Stimulated activated CD8-positive, alpha-beta memory T cell treated with anti-CD3 and anti-CD28 coated beads, Interleukin-15, amount 100 ng/mL, for 1 hour (primary cell): ENCODE measurements at places on chromosomes 3 and 15.

DNA sequence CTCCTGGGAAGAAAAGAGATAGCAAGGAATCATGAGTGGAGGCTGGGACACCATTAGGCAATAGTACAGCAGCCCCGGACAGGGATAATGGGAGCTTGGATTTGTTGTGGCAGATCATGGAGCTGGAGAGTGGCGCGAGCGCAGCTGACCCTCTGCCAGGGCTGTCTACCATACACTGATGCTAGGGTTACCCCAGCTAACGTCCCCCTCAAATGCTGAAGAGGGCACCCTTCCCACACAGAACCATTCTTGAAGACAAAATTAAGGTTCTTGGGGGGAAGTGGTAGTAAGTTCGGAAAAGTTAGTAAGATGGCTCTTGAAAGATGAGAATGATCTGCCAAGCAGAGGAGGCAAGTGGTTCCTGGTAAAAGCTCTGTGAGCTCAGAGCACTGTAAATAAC, 61.1 kb downstream of the ST3GAL6 start:
- no peak for DNase-seq

- no peak for DNase-seq
These were observed 1.2 kb downstream of the UROC1 start for GRCh38 chr3:126516152-126516935.

GRCh38 chr3:125120379-125121122, 64.8 kb upstream of the HEG1 start:
- no peak for DNase-seq

- no peak for DNase-seq
These were observed 75.2 kb downstream of the FMN1 start for GRCh38 chr15:33119273-33119672.

GRCh38 chr3:187264021-187264420, 27.5 kb downstream of the MASP1 start:
- DNase-seq: no peak

- no peak for DNase-seq
These were observed 7.5 kb upstream of the IL5RA start for GRCh38 chr3:3117651-3118050.

DNA sequence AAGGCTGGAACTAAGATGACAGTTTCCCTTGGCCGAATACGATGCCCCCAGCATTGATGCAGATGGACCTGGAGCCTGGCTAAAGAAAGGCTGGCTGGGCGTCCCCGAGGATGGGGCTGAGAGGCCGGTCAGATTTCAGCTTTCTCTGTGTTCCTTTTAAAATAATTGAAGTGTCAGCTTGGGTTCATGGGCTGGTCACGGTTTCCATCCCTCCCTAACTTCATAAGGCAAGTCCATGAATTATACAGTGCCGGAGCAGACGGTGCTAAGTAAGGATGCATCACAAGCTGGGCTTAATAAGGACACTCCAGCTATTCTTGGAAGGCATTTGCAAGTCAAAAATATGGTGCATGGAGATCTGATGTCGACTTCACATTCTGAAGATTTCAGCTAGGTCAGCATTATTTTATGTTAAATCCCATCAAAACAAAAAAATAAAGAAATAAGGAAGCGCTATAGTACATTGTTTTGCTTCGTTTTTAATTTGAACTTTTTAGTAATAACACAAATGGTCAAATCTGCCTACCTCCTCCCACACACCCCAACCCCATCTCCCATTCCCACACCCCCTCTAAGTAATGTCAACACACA, 220.8 kb downstream of the RPLP1 start:
- no peak for DNase-seq

DNA sequence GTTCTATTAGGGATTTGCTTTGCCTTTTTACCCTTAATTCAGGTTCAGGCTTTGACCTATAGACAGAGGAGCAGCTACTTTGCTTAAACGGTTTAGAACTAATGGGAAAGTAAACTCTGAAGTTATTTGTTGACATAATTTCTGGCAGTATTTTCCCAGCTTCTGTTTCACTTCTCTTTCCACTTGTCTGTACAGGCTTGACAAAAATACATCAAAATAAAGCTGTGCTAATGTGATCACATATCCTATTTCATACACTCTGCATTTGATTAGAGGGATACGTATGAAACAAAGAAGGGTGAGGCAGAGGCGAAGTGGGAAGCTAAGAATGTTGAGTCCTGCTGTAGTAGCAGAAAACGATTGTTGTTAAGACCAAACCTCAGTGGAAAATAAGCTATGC, 389.1 kb upstream of the RARB start:
- DNase-seq: no peak

DNA sequence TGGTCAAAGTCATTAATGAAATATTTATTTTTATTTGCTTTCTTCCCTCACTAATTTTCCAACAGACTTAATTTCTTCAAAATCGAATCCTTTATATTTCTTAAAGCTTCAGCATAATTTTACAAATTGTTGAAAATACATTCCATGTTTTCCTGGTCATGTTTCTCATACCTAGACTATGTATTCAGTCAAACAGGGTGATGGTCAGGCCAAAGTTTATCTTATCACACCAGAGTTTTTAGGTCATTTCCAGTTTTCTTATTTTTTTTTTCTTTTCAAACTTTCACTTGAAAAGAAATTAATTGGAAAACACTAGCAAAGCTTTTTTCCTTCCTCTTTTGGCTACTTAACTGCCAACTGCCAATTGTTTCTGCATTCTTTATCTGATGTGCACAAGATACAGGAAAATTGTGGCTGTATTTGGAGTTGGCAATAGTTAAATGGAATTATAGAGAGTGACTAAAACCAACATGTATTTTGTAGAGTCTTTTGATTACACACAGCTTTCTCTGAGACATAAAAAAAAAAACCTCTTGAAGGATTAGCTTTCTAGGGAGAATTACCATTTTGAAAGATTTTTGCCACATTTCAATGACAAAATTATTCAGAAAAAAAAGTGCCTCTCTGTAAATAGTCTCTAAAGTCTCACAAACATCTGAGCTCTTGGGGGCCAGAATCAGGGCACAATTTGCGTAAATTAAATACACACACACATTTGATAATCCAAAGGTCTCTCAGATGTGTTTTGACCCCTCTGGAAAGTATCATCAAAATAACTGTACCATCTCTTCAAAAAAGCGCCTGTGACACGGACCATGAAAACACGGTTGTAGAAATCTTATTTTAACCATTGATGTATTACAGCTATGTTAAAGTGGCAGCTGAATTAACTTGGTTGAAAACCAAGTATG, 603.2 kb upstream of the KCNMB2 start:
- no peak for DNase-seq

GRCh38 chr3:58299075-58299474, 7.0 kb upstream of the RPP14 start:
- DNase-seq: no peak

- no peak for DNase-seq
These were observed 38.0 kb upstream of the TKT start for GRCh38 chr3:53293867-53294266.
